ENCODE measurements at places on chromosomes 7 and 10.

DNA sequence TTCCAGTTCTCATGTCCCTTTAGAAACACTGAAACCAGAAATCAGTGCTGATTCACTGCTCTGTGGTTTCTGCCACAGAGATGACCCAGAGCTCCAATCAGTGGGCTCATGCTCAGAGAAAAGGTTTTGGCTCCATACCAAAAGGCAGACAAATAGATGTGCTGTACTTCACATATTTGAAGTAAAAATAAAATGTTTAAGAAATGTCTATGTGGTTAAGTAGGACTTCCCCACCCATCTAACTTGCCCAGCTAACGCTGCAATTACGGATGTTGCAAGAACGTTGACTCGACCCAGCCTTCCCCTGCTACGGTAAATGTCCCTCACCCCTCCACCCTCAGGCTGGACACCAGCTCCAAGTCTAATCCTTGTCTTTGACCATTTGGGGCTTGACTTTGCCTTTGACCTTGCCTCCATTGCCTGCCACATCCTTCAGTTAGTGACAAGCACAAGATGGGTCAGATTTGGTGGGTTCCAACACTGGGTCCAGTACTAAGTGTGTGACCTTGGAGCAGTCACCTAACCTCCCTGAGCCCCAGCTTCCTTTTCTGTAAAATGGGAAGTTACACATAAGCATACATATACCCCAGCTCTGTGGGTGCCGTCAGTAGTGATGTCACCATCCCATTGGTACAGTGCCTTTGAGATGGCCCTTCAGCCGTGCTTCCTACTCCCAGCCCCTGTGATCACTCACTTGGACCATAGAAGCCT, 95.8 kb downstream of the CHST15 start:
- no peak for DNase-seq

- no peak for DNase-seq
These were observed 72.4 kb upstream of the LOXL4 start for GRCh38 chr10:98340261-98340939.

DNA sequence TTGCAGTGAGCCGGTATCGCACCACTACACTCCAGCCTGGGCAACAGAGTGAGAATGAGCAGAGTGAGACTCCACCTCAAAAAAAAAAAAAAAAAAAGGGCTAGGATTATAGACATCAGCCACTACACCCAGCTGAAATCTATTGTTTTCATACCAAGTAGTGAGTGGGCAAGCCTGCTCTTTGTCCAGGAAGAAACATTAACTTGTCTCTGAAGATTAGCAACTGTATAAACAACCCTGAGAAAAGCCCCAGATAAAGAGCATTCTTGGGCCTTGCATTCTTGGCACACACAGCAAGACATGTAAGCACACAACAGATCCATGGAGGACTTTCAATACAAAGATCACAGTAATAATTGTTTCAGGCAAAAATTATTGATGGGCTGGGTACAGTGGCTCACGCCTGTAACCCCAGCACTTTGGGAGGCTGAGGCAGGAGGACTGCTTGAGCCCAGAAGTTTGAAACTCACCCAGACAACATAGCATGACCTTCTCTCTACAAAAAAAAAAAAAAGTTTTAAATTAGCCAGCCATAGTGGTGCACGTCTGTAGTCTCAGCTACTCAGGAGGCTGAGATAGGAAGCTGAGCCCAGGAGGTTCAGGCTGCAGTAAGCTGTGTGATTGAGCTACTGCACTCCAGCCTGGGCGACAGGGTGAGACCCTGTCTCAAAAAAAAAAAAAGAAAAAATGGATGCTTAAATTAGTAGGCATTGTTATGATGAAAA, 4.4 kb downstream of the PSPH start:
- no peak for DNase-seq

GRCh38 chr10:7788639-7789286, 786 bp downstream of the ATP5F1C start:
- no peak for DNase-seq

DNA sequence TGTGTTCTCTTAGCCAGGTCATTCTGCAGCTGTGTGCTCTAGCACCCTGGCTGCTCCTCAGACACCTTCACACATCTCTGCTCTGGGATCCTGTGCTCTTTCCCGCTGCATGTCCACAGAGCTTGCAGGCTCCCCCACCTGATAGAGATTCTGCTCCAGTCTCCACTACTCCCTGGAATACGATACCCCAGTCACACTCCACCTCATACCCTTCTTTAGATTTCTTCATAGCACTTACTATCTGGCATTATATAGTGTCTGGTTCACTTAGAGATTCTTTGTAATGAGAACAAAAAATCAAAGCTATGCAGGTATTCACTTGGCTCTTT, 88.0 kb downstream of the CELF2 start:
- no peak for DNase-seq

DNA sequence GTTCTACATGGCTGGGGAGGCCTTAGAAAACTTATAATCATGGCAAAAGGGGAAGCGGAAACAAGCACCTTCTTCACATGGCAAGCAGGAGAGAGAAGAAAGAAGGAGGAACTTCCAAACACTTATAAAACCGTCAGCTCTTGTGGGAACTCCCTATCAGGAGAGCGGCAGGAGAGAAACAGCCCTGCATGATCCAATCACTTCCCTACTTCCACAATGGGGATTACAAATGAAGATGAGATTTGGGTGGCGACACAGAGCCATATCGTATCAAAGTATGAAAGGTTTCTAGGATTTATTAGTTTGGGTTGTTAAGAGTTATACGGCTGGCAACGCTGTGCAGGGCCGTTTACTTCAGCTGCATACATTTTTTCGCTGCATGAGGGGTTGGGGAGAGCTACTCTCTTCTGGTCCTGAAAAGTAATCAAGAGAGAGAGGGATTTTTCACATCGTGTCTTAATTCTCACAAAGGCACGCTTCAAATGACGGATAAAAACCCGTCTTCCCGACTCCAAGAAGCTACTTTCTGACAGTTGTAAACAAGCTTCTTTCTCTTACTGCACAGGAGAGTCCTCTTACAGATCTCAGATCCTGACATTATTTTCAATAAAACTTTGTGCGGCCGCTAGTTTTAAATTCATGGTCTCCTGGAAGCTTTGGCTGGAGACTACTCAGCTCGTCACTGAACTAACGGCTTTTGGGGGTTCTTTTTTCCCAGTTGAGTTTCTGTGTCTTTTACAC, 751 bp upstream of the GTPBP10 start:
- peak; percentile 11 for DNase-seq

- no peak for DNase-seq
These were observed 19.7 kb downstream of the CYTH3 start for GRCh38 chr7:6252748-6253147.

DNA sequence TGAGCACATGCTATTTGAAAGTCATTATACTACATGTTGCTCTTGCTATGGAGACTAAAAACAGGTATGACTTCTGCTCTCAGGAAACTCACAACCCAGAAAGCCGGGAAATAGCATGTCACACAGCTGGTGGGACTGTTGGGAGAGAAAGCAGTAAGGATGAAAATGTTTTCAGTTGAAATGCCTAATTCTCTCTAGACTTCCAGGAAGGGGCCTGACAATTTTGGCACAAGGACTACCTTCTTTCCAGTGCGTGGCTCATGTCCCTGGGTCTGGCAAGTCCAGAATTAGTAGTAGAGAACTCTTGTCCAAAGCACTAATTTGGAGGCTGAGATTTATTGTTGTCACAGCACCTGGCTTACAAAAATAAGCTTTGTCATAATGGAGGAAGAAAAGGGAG, 567.6 kb downstream of the LRMDA start:
- no peak for DNase-seq

GRCh38 chr7:153383781-153384180, 624.2 kb downstream of the ACTR3B start:
- no peak for DNase-seq

DNA sequence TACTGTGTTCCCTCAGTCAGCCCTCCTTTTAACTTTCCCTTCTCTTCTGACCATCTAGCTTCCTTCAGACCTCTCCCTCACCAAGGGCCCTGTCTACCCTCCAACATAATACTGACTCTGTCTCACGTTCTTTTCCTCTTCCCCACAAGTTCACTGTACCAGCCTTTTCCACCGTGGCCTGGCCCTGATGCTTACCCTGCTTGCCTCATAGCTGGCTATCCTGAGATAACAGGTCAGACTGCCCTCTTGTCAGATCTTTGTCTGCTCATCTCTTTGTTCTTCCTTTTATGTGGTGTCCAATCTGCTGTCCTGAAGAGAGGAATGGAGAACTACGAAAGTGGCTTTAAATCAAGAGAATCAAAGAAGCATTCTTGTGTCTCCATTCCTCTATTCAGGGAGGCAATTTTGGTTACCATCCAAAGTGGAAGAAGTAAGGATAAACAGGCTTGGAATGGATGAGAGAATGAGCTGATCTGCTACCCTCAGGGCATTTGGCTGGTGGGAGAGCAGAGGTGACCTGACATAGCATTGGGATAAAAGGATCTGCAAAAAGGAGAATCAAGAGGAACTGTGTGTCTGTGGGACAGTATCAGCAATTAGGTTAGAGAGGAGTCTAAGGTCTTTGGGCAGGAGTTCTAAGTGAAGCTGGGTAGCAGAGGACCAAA, 8.1 kb downstream of the BTAF1 start:
- no peak for DNase-seq

GRCh38 chr10:130491693-130492050, 355.5 kb downstream of the GLRX3 start:
- DNase-seq = no peak
